Fibroblast of skin of left biceps (primary cell): ENCODE measurements at places on chromosomes 3 and 15.

DNA sequence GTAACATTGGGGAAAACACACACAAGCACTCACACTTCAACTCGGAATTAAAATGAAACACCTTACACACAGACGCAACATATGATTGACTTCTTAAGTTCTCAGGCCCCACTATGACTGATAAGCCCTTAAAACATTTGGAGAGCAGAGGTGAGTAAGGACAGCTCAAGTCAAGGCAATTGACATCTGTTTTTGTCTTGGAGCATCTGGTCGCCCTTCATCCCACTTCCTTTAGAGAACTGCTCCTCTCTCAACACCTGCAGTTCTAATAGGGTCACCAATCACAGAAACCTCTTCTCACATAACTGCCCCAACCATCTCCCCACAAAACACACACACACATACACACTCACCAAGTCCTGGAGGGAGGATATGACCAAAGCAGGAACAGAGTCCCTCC, 43.4 kb downstream of the ERC2 start:
- no peak for DNase-seq

GRCh38 chr3:49673121-49673714, 933 bp upstream of the APEH start:
- DNase-seq = no peak

- no peak for DNase-seq
These were observed 2.2 kb downstream of the SATB1 start for GRCh38 chr3:18422972-18423371.

- no peak for DNase-seq
These were observed 2.5 kb downstream of the MAP3K13 start for GRCh38 chr3:185365291-185366073.

GRCh38 chr3:51686512-51687215, 15.6 kb downstream of the TEX264 start:
- DNase-seq = no peak

GRCh38 chr3:195411836-195412235, 31.0 kb downstream of the ACAP2 start:
- DNase-seq = peak; percentile 33

DNA sequence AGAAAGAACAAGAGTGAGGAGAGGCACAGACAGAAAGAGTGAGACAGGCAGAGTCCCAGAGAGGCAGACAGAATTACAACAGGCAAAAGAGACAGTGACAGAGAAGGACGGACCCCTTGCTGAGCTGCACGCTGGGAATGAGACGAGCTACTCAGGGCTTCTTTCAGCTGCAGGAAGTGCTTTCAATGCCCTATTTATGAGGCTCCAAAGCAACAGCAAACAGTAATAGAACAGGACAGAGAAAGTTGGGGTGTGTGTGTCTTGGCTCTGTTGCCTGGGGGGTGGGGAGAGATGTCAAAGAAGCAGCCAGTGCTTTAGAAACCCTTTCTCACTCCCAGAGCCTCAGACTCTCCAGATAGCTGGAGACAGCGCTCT, 502 bp upstream of the TIMP4 start:
- no peak for DNase-seq

DNA sequence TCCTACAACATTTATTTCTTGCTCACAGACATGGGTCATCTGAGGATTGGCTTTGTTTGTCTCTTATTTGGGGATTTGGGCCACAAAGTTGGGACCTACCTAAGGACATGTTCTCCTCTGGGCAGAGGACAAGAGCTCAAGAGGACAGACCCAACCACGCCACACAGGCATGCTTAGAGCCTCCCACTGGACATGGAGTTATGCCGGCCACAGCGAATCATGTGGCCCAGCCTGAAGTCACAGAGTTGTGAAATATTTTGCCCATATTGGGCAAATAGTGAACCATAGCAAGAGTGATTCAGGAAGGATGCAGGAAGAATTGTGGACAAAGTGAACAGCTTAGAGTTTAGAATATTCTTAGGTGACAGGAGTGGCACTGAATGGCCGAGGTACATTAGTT, 9.9 kb downstream of the TRAK1 start:
- DNase-seq = no peak

- DNase-seq = no peak
These were observed 11.8 kb downstream of the MITF start for GRCh38 chr3:69751074-69751476.

- no peak for DNase-seq
These were observed 95.5 kb upstream of the CHRNA7 start for GRCh38 chr15:31934821-31935220.

DNA sequence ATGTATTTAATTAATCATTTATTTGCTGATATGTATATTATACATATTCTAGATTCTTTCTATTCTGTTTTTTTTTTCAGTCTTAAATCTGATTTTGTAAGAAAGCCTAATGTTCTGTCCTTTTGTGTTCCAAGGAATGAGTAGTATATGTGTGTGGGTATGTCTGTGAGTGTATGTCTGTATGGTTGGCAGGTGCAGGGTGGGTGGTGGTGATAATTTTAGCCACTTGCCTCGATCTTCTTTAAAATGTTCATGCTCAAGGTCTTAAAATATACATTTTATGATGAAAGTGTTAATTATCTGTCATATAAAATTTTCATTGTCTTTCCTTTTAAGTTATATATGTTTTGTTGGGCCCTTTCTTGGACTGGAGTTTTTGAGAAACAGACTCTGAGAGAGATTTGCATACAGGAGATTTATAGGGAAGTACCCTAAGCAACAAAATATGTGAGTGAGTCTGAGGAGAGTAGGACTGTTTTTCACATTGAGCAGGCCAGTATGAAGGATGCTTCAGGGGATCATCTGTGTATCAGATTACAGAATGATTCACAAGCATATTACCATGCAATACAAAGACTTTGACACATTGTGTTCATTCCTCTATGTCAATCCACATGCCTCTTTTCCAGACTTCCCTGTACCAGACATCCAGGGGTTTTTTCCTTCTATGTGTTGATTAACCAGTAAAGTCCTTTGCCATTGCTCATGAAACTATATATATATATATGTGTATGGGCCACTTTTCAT, 211.0 kb upstream of the DPPA4 start:
- DNase-seq = no peak

DNA sequence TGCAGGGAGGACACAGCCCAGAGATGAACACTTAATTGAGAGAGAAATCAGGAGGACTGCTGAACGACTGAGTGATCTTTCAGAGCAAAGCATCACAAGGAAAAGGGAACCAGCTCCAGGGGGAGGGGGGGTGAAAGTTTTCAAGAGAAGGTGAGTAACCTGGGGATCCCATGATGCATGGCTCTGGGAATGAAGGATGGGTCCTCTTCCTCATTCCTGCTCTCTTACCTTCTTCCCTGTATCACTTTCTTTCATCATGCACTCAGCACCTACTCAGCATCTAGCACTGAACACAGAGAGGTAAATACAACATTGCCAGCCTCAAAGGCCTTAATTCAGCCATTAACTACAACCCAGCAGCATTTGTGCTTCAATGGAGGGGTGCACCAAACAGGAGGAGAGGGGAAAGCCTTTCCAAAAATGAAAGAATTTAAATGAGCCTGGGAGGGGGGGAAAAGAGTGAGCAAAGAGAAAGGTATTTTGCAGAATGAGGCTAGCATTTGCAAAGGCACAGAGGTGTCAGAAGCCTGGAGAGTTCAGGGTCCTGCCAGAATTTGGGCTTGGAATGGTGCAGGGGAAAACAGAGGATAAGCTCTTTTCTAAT, 427.4 kb downstream of the FOXP1 start:
- no peak for DNase-seq

GRCh38 chr3:121913305-121913990, 19.2 kb downstream of the SLC15A2 start:
- DNase-seq = no peak

DNA sequence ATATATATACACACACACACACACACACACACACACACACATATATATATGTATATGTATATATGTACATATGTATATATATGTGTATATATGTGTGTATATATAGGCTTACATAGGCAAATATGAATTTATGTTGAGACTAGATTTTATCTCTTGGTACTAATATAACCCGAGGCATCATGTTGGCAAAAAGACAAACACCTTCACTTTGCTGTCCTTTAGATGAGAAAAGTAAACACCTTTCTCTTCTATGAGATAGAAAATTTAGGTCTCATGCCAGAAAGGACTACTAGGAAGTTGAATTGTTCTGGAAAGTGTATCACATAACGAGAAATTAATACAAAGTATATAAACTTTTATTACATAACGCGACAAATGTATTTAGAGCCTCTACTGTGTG, 19.6 kb upstream of the LEO1 start:
- no peak for DNase-seq
